ENCODE measurements at places on chromosomes 2 and 18. TPM values are rescaled to one million over a fixed set of nuclear protein-coding genes. Genes with fewer than 3 reads are reported as not detected.

GRCh38 chr2:201105759-201106158 is 10.2 kb upstream of the CFLAR start:
- no peak overlapping the region for H3K27ac ChIP-seq
- no peaks in the 10 kb centered on the region for H3K27me3 ChIP-seq
- no peak overlapping the region for H3K4me3 ChIP-seq
- H3K36me3 ChIP-seq, result no peaks in the 10 kb centered on the region
- DNase-seq, result no peak

GRCh38 chr2:100939445-100939844 is 62.6 kb upstream of the RPL31 start:
- H3K4me3 ChIP-seq, result no peak overlapping the region
- no peaks in the 10 kb centered on the region for H3K36me3 ChIP-seq
- no peak overlapping the region for H3K27ac ChIP-seq

- no peaks in the 10 kb centered on the region for H3K27me3 ChIP-seq
- no peaks in the 10 kb centered on the region for H3K36me3 ChIP-seq
- H3K4me3 ChIP-seq, result no peak overlapping the region
- no peak for DNase-seq
These were observed 219.2 kb downstream of the LRP1B start for GRCh38 chr2:141911485-141912066.

- no peaks in the 10 kb centered on the region for H3K36me3 ChIP-seq
- no peaks in the 10 kb centered on the region for H3K4me1 ChIP-seq
- H3K27me3 ChIP-seq, result no peaks in the 10 kb centered on the region
- H3K4me3 ChIP-seq, result no peak overlapping the region
These were observed 1252.2 kb upstream of the TMEFF2 start for GRCh38 chr2:193446967-193447366.

The HAAO gene
- total RNA-seq, result 38.9 TPM

The CLHC1 gene
- 9.1 TPM for total RNA-seq

All from Peyer's patch (tissue), 4 donors.